ENCODE measurements at places on chromosomes 2 and 18.

DNA sequence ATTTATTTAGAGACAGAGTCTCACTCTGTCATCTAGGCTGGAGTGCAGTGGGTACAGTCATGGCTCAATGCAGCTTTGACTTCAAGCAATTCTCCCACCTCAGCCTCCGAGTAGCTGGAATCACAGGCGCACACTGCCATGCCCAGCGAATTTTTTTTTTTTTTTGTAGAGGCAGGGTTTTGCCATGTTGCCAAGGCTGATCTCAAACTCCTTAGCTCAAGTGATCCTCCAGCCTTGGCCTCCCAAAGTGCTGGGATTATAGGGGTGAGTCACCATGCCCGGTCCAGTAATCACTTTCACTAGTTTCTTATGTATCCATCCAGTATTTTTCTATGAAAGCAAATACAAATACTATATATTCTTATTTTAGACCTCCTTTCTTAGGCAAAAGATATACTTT, 24.0 kb downstream of the PRKAG3 start:
- DNase-seq: no peak

DNA sequence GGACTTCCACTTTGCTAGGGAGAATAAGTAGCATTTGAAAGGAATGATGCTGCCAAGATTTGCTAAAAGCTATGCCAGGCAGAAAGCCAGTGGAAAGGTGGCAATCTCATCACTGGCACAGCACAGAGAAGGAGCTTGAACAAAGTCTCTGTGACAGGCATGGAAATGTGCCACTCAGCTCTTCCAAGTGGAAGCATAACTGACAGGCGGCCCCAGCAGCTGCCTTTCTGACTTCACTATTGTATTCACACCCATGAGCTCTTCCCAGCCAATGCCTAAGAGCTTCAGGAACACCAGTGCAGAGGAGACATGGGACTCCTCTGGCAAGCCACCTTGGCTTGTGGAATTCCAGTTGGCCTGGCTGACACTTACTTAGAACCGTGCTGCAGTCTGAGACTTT, 134.6 kb upstream of the REG3G start:
- DNase-seq: no peak

DNA sequence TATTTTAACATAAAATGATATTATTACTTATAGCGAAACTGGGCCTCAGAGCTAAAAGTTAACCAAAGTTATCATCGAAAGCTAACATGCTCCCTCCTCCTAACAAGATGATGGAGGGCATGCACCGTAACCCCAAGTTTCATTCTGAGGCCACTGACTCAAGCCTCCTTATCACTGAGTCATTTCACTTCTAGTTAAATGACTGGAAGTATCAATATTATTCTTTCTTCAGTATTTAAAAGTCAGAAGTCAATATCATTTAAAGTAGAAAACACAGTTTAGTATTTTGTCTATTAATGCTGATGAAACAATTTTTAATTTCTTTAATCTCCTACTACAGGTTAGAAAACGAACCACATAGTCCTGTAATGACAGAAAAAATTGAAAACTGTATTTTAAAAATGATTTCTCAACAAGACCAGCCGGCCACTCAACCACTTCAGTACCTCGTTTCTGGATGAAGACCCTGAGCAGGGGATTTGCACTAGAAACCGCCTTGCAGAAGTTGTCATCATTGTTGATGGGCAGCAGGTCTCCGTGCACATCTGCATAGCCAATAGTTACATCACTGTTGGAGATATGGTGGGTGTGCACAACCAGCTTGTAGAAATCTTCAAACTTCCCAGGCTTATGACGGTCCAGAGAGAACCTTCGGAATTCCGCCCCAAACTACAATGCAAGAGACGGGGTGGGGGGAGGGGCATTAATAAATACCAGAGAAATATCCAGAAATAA, 44.9 kb downstream of the PARD6G start:
- DNase-seq: peak; percentile 56

DNA sequence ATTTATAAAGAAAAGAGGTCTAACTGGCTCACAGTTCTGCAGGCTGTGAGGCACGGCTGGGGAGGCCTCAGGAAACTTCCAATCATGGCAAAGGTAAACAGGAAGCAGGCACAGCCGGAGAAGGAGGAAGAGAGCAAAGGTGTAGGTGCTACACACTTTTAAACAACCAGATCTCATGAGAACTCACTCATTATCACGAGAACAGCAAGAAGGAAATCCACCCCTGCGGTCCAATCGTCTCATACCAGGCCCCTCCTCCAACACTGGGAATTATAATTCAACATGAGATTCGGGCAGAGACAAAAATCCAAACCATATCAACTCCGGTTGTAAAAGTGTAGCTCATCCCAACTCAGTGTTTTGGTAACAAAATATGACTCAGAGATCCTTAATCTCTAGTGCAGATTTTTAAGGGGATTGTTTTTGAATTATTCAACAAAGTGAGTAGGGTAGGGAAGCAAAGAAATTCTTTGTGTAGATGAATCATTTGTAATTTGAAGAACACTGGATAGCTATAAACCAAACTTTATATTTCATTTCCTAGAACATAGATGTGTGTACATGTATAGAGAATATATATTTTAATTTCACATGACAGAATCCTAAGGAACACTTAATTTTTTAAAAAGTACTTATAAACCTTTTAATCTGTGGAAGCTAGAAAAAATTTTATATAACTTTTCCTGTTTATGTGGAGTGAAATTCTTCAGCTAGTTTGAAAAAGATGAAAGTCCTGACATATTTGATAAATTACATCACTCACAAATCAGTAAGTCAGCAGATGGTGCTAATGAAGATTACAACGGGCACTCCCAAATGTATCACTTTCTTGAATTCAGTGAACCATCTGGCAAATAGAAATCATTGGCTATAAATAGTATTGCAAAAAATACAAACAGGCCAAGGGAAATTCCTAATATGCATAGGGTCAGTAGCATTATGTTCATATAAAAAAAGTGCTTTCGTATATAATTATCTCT, 130.1 kb downstream of the OLA1 start:
- DNase-seq: no peak

- DNase-seq: no peak
Observed at GRCh38 chr18:76988827-76989646, 143.5 kb downstream of the MBP start.

- peak; percentile 52 for DNase-seq
Observed at GRCh38 chr2:39778775-39779340, at the start of gene THUMPD2. TSS of gene THUMPD2 (minus strand) at chr2:39779258. CDS start at chr2:39779239, 19 bp downstream.

DNA sequence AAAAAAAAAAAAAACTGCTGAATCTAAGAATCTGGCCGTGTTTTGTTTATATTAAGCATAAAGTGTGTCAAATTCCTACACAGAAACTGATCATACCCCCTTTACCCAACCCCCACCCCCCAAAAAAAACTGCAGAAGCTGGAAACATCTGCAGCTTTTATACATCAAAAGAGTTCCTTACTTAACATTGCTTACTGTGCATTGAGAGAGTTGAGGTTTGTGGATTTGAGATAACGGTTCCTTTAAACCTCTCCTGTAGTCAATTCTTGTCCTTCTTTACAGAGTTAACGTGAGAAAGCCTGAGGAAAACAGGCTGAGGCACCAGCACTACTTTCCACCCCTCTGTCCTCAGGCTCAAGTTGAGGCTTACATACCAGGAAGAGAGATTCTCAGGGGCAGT, 34.5 kb downstream of the FRZB start:
- no peak for DNase-seq

GRCh38 chr2:6231166-6231565, 539.0 kb downstream of the SOX11 start:
- DNase-seq: no peak

DNA sequence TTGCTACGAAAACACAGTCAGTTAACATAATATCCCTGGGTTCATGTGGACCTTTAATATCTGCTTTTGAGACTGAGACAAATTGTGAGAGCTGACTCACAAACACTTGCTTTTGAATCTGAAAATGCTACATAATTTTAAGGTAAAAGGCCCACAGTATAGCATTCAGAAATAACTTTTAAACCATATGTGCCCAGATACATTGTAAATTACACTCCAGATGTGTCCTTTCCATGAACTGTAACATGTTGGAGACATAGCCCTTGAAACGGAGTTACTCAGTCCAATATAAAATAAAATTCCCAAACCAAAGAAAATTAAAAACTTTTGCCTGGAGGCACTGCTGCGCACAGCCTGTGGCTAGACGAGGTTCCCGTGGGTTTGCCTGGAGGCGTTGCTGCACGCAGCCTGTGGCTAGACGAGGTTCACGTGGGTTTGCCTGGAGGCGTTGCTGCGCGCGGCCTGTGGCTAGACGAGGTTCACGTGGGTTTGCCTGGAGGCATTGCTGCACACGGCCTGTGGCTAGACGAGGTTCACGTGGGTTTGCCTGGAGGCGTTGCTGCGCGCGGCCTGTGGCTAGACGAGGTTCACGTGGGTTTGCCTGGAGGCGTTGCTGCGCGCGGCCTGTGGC, 131.9 kb upstream of the ALKAL2 start:
- DNase-seq: no peak

GRCh38 chr2:47096451-47096850, 58.7 kb downstream of the STPG4 start:
- no peak for DNase-seq

- DNase-seq: no peak
Observed at GRCh38 chr18:11950824-11951223, 30.5 kb upstream of the IMPA2 start.

- no peak for DNase-seq
Observed at GRCh38 chr18:12410081-12410481, 2.4 kb downstream of the PRELID3A start.

DNA sequence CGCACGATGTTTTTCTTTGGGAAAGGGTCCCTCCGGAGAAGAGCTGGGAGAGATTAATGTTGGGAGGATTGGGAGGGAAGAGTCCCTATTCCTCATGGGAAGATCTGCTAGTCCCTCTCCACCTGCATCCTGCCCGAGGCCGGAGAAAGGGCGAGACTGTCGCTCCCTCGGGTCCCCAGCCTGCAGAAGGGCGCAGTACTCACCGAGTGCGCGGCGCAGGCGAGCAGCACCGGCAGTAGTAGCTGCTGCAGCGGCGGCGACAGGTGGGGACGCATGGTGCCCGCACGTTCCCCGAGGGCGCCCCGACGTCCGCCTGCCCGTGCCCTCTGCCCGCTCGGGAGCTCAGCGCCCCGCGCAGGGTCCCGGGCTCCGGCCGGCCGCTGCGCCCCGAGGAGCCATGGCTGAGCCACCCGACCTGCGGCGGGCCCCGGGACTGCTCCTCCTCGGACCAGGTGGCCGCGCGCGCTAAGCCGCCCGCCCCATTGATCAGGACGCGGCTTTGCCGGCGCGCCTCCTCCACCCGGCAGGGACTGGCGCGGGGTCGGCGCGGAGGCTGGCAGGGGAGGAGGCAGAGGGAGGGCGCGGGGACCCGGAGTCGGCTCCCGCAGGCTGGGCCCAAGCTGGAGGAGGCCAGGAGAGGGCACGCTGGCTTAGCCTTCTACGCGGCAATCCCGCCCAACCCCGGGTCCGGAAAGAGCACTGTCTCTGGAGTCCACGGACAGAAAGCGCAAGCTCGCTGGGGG, at the start of gene SCTR:
Gene SCTR (minus strand): TSS at position 532 of the 743 bp plus-strand sequence. CDS start 257 bp downstream, at position 275.
- DNase-seq: no peak

GRCh38 chr2:200655918-200656580, 70.2 kb downstream of the AOX1 start:
- DNase-seq: no peak

DNA sequence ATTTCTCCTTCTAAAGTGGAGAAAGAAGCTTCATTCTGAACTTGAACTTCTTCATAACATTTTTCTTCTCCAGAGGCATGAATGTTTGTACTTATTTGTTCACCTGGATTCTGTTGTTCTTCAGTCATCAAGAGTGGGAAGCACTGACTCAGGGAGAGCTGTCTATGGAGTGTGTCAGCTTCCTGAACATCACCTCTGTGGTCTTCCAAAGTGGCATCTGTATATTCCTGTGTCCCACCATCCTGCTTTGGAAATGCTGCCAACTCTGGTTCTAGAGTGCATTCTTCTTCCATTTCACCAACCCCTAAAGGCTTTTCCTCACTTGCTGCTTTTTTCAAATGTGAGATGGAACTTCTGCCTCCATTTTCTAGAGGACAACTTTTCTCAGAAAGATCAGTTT, 59.5 kb downstream of the TTN start:
- DNase-seq: no peak

GRCh38 chr2:203656522-203657287, 49.7 kb upstream of the CD28 start:
- no peak for DNase-seq

- no peak for DNase-seq
Observed at GRCh38 chr18:13309748-13310670, 91.4 kb downstream of the LDLRAD4 start.

DNA sequence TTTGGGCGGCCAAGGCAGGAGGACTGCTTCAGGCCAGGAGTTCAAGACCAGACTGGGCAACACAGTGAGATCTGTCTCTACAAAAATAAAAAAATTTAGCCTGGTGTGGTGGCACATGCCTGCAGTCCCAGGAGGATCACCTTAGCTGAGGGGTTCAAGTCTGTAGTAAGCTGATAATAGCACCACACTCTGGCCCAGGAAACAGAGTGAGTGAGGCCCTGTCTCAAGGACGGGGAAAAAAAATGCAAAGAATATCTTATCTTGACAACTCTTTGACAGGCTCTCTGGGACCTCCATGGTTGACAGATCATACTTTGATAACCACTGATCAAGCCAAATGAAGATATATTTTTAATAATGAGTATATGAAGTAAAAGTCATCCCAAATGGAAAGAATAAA, 22.7 kb downstream of the USP34 start:
- no peak for DNase-seq

- DNase-seq: no peak
Observed at GRCh38 chr18:9146224-9146623, 9.6 kb downstream of the ANKRD12 start.

DNA sequence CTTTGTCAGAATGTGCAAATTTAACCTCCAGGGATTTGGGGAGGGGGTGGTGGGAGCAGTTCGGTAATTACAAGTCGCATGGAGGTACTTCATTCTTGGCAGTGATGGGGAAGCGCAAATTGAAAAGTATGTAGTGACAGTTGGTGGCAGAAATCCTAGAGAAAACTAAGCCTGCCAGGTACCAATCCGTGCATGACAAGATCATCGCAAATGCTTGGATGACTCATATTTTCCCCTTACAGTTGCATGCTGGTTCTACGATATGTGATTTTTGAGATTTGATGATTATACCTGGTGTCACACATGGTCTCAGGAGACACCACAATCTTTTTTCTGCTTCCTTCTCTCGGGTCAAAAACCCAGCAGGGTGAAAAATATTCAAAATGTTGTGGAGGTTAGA, 479.7 kb upstream of the ID2 start:
- no peak for DNase-seq

DNA sequence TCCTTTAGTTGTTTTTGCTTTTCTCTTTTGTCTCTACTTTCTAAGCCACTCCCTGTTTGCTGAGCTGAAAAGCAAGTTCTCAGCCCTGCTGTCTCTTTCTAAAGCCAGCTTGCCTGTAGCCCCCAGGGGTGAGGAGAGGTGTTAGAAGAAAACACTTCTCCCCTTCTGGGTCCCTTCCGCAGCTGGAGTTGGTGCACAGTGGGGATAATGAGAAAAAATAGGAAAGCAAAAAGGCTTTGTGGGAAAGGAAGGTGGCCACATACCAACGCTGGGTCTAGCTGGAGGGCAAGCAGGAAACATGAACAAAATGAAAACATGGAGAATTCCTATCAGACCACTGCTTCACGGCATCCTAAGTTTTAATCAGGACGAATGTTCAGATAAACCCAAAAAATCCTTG, 15.5 kb upstream of the SLC20A1 start:
- no peak for DNase-seq

GRCh38 chr2:200677721-200678532, 92.1 kb downstream of the AOX1 start:
- no peak for DNase-seq

GRCh38 chr2:241619597-241620418, 17.1 kb downstream of the THAP4 start:
- DNase-seq: no peak
